ENCODE measurements at places on chromosomes 7 and 10.
A peak's percentile ranks its signal among the peaks of the same experiment; 100 is the strongest.

DNA sequence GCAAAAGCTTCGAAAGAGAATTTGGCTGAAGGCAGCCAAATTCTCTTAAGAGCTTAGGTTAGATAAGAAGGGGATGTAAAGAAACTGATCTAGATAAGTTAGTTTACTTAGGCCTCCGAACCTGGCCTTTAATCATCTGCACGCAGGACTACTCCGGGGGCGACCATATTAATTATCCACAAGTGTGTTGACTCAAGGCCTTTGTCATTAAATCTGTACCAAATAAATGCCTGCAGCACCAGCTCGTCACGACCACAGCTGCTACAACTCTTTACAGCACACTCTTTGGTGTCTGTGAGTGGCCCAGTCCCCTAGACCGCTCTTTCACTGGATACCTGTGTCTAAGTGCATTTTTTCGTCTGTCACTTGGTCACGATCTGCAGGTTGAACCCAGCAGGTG is 69.8 kb upstream of the LSM8 start:
- no peak for DNase-seq

- no peak for DNase-seq
These were observed 740.5 kb downstream of the REEP3 start for GRCh38 chr10:64261676-64262075.

DNA sequence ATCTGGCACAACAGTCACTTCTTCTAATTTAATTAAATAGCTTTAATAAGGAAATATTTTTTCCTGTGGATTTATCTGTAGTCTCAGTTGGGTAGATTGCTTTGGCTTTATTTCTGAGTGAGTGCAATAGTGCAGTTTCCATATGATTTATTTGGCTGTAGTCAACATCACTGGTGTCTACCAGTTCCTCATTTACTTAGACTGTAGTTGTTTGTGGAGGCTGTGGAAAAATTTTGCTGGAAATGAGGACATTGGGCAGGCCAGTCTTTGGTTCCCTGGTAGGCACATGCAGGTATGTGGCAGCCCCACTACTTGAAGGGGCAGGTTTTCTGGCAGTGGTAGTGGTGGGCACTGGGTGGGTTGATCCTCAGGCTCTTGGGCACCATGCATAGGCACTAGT is 15.5 kb downstream of the TAS2R40 start:
- DNase-seq, result no peak

- DNase-seq, result no peak
These were observed 22.3 kb upstream of the CAMK1D start for GRCh38 chr10:12327074-12327473.

- DNase-seq, result peak; percentile 83
These were observed 355.0 kb downstream of the DNAJB6 start for GRCh38 chr7:157691586-157692459.

GRCh38 chr7:143411976-143412708 is 3.5 kb upstream of the EPHA1 start:
- DNase-seq, result no peak

GRCh38 chr10:122492999-122493481 is 31.7 kb downstream of the HTRA1 start:
- no peak for DNase-seq

- DNase-seq, result no peak
These were observed 10.0 kb upstream of the PCGF5 start for GRCh38 chr10:91210435-91210834.

DNA sequence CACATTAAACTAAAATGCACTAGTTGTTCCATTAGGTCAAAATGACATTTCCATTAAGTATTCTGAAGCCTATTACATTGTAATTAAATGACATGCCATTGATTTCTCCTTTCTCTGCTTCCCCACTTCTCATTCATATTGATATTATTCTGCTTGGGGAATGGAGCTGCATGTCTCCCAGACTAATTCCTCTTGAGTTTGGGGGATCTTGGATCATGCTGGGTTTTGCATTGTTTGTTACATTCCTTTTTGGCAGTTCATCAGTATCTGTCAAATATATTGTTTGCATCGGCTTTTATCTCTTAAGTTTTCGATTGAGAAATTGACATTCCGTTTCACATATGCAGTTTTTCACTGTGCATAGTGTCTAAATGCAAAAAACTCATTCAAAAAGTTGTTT is 65.1 kb upstream of the CYP26C1 start:
- DNase-seq, result no peak

- no peak for DNase-seq
These were observed 56.3 kb downstream of the C10orf105 start for GRCh38 chr10:71663311-71663710.

DNA sequence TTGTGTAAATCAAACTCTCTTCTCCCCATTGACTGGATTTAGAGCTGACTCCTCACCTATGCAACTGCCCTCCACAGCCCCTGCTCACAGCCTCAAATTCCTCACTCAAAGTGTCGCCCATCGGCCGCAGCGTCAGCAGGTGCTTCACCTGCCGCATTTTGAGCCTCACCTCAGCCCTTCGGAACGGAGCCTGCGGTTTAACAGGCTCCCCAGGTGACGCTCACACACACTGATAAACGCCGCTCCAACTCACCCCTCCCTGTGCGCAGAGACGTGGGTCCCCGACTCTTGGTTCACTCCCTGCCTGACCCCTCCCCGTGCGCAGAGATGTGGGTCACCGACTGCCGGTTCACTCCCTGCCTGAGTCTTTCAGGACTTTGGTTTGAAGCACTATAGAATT is 57.1 kb downstream of the CARD11 start:
- no peak for DNase-seq

DNA sequence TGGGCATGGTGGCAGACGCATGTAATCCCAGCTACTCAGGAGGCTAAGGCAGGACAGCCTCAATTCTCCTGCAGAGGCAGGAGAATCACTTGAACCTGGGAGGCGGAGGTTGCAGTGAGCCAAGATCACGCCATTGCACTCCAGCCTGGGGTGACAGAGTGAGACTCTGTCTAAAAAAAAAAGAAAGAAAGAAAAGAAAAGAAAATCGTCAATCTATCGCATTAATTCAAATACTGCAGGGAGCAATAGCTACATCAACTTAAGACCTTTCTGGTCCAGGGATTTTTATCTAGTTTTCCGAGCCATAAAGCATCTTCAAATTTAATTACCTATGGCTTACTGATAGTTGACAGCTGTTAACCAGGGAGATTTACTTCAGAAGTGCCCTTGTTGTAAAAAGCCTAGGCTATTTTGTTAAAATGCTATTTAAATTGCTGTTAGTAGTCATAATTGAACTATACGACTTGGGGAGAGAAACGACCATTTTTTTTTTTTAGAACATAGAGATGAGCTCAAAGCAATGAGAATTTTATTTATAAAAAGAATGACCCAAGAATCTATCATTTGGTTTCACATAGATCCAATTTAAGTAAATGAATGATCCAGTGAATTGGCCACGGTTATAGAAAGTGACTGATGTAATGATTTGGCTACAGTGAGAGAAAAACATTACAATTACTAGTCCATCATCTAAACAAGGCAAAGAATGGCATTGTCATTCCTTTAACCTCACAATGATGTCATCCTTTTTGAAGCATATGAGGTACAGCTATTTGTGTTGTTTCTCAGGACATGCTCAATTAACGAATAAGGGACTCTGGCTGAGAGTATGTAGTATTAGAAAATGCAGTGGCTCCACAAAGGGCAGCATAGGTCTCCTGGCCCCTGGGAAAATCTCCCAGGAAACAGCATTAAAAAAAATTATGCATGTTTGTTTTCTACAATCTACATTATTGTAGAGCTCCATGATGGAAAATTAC is 85.3 kb downstream of the SEMA3C start:
- no peak for DNase-seq

GRCh38 chr7:110854166-110854565 is 236.8 kb upstream of the LRRN3 start:
- DNase-seq, result no peak

DNA sequence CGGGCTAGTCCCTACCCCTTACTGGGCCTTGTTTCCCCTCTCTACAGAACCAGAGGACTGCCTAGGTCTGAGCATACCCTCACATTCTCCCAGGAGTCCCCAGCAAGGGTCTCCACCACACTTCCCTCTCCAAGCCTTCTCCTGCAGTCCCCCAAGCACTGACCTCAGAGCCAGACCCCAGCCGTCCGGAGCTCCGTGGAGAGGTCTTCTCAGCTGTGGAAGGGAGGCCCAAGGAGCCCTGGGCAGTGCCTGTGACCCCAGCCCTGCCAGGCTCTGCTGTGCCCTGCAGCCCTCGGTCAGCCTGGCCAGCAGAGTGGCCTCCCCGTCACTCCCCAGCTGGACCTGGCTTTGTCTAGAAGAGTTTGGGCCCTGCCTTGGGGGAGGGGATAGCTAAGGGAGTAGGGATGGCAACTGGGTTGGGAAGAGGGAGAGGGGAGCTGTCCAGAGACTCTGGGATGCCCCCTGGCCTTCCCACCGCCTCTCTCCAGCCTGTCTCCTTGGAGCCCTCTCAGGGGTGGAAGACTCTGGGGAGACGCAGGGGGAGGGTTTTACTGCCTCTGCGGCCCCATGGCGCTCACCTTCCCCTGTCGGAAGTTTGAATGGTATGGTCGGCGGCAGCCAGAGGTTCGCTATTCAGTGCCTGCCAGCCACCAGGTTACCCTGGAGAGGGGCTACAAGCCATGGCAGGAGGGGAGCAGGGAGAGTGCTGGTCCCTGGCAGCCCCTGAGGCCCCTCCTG is at the start of gene C10orf105:
Gene C10orf105 (minus strand): TSS at position 315 of the 738 bp plus-strand sequence. CDS start 3,441 bp downstream, outside the sequence.
- DNase-seq, result no peak

- DNase-seq, result no peak
These were observed 8.8 kb upstream of the ZC3HAV1 start for GRCh38 chr7:139118234-139118804.

DNA sequence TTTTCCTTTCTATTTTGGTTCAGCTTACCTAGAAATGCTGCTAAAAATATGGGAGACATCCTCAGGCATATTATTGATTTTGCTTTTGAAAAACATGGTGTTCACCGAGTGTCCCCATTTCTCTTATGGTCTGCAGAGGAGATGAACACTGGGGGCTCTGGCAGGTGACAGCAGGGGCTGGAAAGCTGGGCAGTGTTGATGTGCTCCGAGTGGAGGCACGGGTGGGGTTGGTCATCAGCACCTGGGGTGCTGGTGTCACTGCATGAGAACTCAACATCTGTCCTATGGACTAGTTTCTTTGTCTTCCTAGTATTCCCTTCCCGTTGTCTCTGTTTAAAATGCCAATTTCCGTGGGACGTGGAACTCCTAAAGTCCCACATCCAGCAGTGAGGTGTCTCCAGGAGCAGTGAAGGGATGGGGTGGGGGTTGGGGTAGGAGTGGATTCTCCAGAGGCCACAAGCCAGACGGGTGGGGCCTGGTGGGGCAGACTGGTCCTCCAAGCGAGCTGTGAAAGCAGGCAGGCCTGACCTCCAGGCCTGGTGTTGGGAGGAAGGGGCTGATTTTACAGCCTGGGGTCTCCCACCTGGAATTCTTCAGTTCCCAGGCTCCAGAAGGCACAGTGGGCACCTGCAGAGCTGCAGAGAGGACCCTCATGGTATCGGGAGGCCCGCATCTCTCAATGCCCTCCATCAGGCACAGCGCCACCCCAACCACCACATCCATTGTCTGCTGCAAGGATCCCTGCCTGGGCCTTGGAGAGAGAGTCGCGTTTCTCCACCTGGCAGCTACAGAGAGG is 24.4 kb downstream of the ZNF775 start:
- no peak for DNase-seq

DNA sequence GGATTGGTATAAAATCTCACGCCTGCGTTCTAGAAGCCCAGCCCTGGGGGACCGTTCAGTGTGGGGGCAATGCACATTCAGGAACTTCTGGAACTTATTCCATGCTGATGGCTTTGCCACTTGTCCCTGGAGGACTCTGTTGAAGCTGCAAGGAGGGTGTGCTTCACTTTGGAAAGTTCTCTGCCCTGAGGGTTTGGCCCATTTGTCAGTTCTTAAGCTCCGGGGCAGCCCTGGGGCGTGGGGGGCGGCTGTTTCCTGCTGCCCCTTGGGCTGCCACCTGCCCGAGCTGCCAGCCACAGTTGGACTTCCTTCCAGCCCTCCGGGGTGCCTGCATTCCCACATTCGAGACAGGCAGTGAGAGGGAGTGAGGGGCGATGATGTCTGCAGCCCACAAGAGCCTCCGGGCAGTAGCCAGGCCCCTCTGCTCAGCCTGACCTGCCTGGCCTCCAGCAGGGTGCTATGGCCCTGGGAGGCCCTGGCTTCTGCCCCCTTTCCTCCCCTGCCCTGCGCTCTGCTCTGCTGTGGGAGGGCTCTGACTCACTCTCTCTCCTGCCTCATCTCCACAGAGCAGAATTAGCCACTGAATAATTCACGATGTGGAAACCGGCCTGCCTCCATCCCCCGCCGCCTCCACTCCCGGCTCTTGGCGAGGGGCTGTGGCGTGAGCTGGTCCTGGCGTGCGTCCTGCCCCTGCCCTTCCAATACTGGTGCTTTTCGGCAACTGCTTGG is 1.9 kb downstream of the TTYH3 start:
- peak; percentile 91 for DNase-seq
